ENCODE measurements at places on chromosomes 16 and 17. TPM values are rescaled to one million over a fixed set of nuclear protein-coding genes. Genes with fewer than 3 reads are reported as not detected.

DNA sequence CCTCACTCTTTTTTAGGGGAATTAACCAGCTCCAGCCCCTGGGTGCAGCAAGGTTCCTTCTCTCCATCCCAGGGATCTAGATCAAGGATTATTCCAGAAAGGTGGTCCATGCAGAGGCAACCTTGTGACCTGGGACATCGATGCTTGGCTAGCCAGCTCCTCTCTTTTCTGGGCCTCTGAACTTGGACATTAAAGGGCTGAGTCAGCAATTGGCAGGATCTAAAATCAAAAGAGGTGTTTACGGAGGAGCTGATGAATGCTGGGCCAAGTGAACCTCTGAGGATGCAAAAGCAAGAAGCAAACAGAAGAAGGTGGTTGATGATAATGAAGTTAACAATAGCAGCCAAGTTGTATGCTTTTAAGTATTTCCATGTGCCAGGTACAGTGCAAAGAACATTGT is 207.0 kb downstream of the MAF start:
- no peak for DNase-seq

The TMEM238L gene
- total RNA-seq: not detected

- no peak for DNase-seq
These were observed 26.0 kb downstream of the LRRC37B start for GRCh38 chr17:32033223-32033622.

The SOCS7 gene
- 20.8 TPM for total RNA-seq

GRCh38 chr17:42275527-42276358 is 448 bp downstream of the STAT5B start:
- no peak for DNase-seq

DNA sequence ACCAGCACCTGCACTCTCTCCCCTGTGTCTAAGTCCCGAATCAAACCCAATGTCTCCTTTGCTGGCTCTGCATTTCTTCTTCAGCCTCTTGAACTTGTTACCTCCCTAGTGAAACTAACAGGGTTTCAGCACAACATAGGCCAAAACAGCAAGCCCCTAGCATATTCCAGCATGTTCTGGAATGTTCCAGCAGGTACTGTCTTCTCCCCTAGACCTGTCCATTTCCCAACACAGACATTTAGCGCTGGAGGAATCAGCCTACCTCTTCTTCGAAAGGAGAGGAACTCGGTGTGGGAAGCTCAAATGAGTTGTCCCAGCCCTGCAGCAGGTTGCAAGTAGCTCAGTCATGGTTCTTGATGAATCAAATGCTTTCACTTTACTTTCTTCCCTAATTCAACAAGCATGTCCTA is 47.1 kb downstream of the LITAF start:
- no peak for DNase-seq

The KRT27 gene
- total RNA-seq: not detected

- no peak for DNase-seq
These were observed 76.0 kb downstream of the METRNL start for GRCh38 chr17:83155128-83156121.

The YPEL3 gene
- total RNA-seq: 112 TPM

GRCh38 chr17:32529604-32530003 is 42.8 kb downstream of the CDK5R1 start:
- DNase-seq: no peak

The KRTAP2-2 gene
- not detected for total RNA-seq

The ELMO3 gene
- total RNA-seq: 4.0 TPM

The MAP2K4 gene
- 24.9 TPM for total RNA-seq

The TGFB1I1 gene
- total RNA-seq: 4.0 TPM

DNA sequence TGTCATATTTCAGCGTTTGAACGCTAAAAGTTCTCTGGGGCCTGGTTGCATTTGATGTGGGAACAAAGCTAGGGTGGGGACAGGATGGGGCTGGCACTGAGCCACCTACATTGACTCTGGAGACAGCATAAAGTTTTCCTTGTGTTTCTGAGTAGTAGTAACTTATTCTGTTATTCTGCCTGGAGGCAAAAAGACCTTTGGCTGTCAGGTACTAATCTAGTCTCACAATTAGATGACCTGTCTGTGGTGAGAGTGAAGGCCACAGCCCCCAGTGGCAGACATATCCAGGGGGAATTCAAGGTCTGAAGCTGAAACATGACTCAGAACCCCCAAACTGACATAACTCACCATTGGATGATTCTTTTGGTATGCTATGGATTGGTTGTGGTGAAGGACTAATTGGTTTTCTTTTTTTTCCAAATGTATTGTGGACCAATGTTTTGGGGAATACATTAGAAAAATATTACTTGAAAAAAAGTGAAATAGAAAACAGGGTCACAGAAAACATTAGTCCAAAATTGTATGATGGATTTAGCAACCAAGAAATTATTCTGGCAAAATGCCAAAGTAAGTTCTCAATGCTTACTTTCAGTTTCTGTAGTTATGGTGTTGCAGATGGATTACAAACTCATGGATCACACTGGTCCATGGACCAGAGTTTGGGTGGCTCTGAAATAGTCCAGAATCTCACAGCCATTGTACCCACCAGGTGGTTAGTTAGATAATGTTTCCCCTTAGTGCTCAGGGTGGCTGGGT is 10.5 kb upstream of the SALL1 start:
- DNase-seq: no peak

All from activated naive CD4-positive, alpha-beta T cell treated with anti-CD3 and anti-CD28 coated beads, Interleukin-2, amount 50 U/mL, for 72 hours (primary cell).